ENCODE measurements at places on chromosomes 6 and 20.

DNA sequence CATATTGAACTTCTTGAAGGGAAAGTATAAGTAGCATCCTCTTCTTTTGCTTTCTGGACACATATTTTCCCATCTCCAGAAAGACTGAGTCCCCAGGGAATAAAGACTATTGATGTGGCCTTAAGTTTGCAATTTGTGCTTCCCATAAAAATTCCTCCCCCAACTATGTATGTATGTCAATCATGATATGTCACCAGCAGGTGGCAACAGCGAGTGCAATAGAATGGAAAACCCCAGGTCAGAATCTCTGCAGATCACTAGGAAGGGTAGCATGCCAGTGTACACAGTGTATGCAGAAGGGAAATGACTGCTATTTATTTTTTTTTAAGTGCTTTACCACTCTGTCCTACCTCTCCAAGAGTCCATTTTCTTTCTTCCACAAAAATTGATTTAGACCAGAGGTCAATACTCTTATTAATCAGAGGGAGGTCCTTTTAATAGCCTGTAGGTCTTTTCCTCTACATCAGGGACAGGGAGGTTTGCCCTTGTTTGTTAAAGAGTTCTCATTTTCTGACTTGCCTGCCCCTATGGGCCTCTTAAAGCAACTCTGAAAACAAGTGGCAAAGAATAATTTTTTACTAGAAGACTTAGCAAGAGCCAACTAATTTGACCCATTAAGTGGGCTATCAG is 61.4 kb downstream of the BMP2 start:
- no peak for DNase-seq

GRCh38 chr20:1920252-1920651 is 25.0 kb downstream of the SIRPA start:
- DNase-seq: no peak

DNA sequence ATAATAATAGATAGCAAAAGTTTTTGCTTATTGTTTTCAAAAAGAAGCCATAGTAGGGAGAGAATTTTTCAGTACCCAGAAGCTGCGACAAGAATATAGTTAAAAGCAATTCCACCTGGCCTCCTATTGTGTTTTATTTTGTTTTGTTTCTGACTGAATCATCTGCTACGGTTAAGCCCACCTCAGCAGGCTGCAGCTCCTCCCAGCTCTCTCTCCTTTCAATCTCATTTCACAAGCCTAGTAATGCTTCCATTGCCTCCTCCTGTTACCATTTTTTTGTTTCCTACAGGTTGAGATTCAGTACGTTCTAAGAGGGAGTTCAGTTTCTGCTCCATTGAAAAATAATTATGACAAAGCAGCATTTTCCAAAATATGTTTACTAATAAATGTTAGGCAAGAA is 77.9 kb downstream of the PCSK2 start:
- DNase-seq: no peak

GRCh38 chr20:18684775-18685174 is 96.9 kb downstream of the DTD1 start:
- DNase-seq: no peak

DNA sequence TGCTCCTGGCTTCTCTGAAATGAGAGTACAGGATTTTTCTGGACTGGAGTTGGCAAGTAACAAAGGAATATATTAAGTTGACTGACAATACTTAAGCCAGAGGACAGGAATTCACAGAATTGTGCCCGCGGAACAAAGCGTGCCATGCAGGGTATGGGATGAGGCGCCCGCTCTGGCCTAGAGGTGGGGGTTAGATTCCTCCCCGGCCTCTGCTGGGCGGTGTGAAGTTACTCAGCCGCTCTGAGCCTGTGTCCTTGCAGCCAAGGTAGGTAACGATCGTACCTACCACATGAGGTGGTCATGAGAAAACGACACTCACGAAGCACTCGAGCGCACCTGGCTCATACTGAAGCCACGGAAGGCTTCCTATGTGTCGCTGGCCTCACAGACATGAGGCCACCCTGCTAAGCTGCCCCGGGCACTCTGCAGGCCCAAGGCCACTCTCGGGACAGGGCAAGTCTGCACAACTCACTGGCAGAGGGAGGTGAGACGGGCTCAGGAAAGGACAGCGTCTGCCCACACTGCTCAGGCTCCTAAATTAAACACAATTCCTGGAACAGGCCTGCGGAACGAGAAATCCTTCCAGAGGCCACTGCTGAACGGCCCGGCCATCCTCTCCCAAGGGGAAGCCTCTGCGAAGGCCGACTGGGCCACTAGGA is 70.8 kb downstream of the PSMG4 start:
- no peak for DNase-seq

GRCh38 chr6:17021539-17021889 is 80.3 kb upstream of the STMND1 start:
- DNase-seq: no peak

DNA sequence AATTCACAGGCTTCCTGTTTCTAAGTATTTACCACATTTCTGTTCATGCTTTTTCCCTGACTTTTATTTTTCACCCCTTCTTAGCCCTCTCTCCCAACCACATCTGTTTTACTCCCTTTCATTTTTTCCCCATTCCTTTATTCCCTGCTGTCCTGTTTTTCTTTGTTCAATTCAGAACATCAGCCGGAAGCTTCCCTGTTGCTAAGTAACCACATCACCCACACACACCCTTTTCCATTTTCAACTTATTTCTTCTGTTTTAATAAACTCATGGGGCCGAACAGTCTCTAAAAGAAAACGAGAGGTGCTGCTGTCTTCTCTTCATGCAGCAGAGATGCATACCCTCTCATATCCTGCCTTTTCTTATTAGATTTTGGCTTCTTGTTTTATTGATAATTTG is 53.5 kb upstream of the CEP85L start:
- no peak for DNase-seq

- no peak for DNase-seq
These were observed 86.1 kb downstream of the LINC00237 start for GRCh38 chr20:21019814-21020658.

- DNase-seq: no peak
These were observed 193.7 kb upstream of the PROKR2 start for GRCh38 chr20:5510446-5510845.

DNA sequence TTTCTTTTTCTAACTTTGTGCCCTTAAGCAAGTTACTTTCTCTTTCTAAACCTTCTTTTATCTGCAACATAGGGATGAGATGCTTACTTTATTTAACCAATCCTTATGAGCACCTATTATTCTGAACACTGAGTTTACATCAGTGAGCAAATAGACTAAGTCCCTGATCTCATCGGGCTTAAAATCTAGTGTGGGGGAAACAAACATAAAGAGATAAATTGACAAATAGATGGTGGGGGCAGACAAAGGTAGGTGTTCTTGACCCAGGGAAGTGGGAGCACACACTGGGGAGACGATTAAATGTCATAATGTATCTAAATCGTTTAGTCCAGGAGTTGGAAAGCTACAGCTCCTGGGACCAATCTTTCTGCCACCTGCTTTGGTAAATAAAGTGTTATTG is 129.6 kb downstream of the TFAP2C start:
- no peak for DNase-seq

DNA sequence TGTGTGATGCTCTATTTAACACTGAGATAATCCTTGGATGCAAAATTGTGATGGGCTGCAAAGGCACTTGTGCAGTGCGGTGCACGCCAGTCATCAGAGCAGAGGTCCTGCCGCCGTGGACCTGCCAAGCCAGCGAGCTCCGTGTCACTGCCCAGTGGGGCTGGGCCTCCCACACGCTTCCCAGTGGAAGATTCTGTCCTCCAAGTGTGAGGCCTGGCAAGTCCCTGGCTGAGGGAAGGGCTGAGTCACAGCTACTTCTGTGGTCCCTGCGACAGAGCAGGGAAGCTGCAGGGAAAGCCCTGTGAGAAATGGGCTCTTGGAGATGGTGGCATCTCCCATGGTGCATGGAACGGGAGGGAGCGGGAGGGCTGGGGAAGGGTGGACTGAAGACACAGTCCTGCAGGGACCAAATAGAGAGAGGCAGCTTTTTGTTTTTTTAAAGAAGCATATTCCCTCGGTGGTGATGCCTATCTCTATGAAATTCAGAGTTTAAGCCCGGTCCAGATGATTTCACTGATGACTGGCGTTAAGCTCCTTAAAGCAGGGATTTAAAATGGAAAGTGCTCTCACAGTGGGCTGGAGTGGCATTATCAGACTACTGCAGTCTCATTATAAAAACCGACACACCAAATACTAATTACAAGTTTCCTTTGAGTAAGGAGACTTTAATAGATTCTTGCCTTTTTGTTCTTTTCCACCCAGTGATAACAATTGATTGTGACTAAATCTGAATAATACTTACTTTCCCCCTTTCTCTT is 413.7 kb downstream of the QKI start:
- DNase-seq: no peak

DNA sequence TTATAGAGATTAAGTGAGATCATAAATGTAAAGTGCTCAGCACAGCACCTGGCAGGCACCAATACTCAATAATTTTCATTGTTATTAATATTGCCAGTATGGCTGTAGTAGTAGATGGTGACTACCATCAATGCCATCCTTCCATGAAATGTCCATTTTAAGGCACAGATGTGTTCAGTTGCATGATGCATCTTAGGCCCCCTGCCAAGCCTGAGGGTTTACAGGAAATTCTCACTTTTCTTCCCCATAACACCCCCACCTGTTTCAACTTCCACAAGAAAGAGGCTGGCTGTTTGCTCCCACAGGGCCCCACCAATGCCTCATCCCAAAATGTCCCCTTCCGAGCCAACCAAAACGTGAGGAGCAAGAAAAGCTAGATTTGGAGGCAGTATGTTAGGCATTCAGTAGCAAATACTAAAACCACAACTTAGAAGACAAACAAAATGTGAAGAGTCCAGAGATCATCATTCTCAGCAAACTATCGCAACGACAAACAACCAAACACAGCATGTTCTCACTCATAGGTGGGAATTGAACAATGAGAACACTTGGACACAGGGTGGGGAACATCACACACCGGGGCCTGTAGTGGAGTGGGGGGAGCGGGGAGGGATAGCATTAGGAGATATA is 110.6 kb upstream of the NHSL1 start:
- DNase-seq: no peak

GRCh38 chr6:7087491-7087979 is 20.2 kb upstream of the RREB1 start:
- DNase-seq: no peak

DNA sequence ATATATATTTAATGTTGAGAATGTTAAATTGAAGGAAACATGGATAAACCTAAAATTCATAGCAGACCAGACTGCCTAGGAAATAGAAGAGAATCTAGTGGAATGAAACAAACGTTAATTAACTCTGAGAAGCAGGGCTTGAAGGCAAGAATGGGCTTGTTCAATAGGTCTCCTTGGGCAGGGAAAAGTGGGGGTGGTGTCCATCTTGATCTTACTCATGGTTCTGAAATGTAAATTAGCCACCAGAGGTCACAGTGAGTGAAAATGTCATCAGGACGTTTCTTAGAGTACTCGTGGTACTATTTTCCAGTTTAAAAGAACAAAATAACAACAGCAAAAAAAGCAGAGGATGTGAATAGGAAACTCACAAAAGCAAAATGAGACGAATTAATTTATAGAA is 66.8 kb upstream of the BTBD3 start:
- DNase-seq: no peak

- DNase-seq: no peak
These were observed 146.6 kb upstream of the LAMP5 start for GRCh38 chr20:9367746-9368145.

DNA sequence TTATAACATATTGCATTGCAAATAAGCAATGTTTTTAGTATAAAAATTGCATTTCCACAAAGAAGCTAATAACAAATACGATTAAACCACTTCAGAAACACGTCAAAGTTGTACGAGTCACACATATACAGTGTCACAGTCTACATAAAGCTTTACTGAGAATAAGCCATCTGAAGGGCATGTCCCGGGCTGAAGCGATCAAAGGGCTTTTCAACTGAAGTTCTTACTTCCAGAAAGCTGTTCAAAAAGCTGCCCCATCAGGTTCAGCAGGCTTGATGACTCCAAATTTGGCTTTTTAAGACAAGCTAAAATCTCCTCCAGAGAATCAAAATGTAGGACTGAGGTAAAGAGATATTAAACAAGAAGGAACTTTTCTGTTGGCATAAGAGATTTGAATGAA is 37.5 kb upstream of the HAO1 start:
- no peak for DNase-seq

DNA sequence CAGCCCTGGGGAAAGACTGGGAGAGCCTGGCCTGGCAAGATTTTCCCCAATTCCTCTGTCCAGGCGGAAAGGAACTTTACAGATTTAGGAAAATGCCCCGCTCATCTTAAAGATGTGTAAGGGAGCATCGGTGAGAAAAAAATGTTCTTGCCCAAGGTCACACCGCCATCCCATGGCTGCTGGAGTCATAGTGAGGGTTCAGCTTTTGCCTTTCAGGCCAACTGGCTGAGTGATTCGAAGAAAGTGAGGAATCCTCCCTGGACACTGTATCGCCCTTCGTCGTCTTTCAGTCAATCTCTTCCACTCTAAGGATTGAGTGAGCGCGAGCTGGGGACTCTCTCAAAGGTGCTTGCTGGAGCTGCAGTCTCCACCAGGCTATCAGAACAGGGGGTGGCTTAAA is 1.4 kb downstream of the WFDC2 start:
- no peak for DNase-seq

- DNase-seq: no peak
These were observed 53.5 kb upstream of the PTPN1 start for GRCh38 chr20:50456452-50457324.

GRCh38 chr20:46550461-46550860 is at the start of gene OCSTAMP:
Gene OCSTAMP, minus strand, starts transcription at chr20:46550654. Its CDS starts 94 bp downstream, at chr20:46550560.
- no peak for DNase-seq

GRCh38 chr6:150894935-150895552 is 29.5 kb downstream of the MTHFD1L start:
- DNase-seq: peak; percentile 47

DNA sequence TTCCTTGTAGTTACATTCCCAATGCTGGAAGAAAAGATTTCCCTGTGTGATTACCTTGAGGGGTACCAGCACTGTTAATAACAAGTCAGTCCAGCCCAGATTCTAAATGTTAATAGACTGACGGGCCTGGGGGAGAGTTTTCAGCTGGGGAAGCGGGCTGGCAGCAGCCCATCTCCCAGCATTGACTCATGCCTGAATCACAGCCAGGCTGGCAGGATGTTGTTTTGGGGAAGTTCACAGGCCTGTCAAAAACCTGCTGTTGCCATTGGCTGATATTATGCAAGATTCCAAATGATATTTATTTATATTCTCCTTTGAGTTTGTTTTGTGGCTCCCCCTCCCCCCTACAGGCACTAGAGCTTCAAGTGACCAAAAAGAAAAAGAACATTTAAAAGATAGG is 213.9 kb upstream of the CNR1 start:
- DNase-seq: no peak

DNA sequence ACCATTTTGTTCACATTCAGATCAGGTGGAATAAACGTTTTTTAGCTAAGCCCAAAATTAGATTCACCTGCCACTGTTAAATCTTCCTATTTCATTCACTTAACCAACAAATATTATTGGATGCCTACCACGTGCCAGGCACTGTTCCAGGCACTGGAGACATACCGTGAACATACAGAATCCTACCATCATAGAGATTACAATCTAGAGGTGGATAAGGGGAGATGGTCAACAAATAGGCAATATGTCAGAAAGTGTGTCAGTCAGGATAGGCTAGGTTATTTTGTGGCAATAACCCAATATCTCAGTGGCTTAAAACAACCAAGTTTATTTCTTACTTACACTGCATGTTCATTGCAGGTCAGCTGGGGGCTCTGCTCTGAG is 58.7 kb upstream of the REV3L start:
- no peak for DNase-seq

All from PC-9 (cell line).